ENCODE measurements at places on chromosomes 3 and 15.
A peak's percentile ranks its signal among the peaks of the same experiment; 100 is the strongest.

DNA sequence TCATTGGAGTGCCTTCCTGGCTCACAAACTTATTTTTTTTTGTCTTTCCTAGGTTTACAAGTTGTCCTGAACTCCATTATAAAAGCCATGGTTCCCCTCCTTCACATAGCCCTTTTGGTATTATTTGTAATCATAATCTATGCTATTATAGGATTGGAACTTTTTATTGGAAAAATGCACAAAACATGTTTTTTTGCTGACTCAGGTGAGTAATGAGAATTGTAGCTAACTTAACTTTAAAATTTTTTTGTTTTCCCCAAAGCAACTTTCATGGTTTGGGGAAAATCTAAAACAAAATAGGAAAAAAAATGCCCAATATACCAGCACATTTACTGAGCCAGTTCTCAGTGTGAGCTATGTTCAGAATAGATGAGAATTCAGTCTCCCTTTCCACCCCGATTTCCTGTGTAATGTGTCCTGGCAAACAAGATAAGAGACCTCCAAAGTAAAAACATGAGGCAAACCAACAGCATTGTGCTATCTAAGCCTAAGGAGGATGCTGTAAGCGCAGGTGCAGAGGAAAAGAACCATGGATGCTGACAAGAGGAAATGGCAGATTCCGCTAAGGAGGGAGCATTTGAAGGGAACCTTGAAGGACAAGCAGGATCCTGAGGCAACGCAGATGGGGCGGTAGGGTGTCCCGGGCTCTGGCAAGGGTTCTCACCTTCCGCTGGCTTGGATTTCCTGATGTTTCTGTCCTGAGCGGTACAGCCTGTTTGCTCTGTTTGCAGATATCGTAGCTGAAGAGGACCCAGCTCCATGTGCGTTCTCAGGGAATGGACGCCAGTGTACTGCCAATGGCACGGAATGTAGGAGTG lies 171.4 kb downstream of the CACNA1D start:
- no peak for DNase-seq

DNA sequence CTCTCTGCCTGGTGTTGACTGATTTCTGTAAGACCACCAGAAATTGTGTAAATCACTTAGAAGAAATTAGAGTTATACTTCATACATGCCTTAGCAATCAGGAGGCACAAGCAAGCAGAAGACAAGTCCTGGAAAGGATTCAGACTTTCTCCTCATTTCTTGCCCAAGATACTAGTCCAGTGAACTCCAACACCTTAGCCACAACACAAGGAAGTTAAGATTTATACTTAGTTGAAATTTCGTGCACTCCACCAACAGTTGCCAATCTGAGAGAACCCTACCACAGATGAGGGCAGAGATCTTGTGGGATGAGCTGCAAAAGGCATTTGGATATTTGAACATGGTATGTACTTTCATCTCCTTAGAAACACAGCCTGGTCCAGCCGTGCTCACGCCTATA lies 2.3 kb downstream of the P3H2 start:
- no peak for DNase-seq

DNA sequence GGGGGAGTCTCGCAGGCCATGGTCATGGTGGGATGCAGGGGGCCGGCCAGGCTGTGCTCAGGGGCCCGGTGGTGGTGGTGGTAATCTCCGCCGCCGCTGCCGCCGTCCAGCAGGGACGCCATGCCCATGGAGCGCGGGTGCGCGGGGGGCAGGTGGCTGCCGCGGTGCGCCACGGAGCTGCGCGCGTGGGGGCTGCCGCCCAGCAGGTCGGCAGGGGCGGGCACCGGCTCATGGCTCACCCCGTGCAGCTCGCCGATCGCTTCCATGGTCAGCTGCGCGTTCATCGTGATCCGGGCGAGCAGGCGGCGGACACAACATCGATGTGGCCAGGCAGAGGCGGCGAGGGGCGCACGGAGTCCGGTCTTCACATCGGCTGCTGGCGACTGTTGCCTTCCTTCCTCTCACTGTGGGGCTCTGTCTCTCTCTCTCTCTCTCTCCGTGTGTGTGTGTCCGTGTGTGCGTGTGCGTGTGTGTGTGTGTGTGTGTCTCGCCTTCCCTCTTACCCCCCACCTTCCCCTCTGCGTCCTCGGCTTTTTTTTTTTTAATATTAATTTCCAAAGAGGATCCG lies 451 bp downstream of the ONECUT1 start:
- peak; percentile 14 for DNase-seq

DNA sequence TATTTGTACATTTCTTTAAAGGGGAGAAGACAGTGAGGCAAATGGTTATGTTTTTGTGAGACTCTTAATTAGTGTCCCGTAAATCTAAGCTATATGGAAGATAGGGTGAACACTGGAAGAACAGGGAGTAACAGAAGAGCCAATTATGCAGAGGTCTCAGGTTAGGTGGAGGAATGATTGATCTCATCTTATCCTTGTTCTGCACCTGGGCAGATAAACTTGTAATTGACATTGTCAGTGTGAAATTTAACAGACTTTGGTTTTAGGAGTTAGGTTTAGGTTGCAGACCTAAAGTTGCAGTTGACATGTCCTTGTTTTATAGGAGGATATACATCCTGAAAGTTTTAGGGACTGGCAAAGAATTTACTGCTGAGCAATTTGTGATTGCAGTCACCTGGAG lies 3.1 kb upstream of the TWF2 start:
- DNase-seq = no peak

GRCh38 chr15:82643992-82644391 lies 3.2 kb downstream of the CPEB1 start:
- no peak for DNase-seq

DNA sequence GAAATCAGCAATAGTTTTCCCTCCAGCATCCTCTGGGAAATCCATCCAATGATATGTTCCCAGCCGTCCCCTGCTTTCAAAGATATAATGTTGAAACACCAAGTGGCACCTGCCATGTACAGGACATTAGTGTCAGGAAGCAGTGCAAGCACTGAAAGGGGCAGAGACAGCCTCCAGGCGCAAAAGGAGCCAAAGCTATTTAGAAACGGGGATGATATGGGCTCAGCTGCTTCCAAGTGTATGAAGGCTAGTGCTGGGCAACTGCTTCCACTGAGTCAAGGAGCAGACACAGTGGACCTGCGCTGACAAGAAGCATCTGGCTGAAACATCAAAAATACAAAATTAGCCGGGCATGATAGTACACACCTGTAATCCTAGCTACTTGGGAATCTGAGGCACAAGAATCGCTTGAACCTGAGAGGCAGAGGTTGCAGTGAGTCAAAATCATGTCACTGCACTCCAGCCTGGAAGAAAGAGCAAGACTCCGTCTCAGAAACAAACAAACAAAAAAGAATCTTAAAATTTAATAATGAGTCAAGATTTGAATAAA lies 119.7 kb downstream of the AQP9 start:
- DNase-seq = peak; percentile 68

DNA sequence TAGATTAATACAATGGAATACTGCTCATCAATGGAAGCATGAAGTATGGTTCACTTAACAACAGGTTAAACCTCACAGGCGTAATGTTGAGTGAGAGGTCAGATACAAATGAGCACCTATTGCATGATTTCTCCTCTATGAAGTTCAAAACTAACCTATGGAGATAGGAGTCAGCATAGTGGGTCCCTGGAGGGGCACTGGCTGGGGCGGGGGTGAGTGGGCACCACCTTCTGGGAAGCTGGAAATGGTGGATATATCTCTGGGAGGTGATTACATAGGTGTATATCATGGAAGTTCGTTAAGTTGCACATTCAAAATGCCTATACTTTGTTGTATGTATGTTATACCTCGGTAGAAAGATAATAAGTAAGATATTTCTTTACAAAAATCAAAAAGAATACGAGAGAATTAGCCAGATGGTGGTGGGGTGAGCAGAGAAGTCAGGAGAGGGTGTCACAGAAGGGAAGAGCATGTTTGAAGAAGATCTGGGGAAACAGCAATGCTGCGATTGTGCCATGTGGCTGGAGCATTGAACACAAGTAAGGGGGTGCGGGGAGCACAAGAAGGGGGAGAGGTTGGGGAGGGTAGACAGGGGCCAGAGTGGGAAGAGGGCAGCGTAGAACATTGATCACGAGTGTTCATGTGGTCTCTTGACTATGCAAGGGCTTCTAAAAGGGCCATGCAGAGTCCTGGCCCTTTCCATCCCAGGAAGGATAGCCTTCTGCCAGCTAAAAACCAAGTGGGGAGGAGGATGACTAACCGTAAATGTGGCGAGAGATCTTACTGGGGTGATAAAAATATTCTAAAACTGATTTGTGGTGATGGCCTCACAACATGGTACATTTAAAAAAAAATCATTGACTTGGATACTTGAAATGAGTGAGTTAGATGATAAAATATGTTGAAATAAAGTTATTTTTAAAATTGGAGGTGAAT lies 30.2 kb downstream of the ITGA11 start:
- DNase-seq = no peak

DNA sequence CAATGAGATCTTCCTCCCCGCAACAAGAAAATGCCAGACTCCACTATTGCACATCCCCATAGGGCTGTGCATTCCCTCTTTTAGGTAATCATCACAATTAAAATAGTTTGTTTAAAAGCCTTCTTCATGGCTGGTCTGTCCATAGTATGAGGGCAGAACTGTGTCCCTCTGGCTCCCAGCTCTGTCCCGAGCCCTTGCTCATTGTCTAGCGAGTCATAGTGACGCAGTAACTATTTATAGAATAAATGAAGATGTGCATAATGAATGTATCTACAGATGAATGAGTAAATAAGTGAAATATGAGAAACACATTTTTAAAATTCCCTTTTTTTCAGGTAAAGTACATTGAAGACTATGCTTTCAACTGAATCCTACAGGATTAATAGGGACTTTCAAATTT lies 128.4 kb upstream of the TMC3 start:
- no peak for DNase-seq

- DNase-seq = peak; percentile 6
These were observed at the start of gene IGSF10 for GRCh38 chr3:151460774-151461450. Gene IGSF10, minus strand, starts transcription at chr3:151461061. Its CDS starts 2,352 bp downstream, at chr3:151458709.

DNA sequence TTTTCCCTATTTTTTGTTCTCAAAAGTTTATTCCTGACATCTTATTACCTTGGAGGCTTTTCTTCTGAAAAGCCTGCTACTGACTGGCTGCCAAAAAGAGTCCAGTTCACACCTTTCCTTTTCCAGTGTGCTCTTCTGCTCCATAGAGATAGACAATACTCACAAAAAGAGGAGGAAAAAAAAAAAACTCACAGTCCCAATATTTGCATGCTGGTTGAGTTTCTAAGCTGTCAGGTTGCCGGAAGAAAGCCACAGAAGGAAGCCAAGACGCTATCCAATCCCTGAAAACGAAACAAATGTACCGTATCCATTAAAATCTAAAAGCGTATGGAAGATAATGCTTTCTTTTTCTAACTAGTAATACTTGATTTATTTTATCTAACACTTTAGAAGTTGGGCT lies 299.5 kb downstream of the CADM2 start:
- no peak for DNase-seq

GRCh38 chr3:63467392-63467791 lies 185.1 kb upstream of the SNTN start:
- DNase-seq = peak; percentile 2

DNA sequence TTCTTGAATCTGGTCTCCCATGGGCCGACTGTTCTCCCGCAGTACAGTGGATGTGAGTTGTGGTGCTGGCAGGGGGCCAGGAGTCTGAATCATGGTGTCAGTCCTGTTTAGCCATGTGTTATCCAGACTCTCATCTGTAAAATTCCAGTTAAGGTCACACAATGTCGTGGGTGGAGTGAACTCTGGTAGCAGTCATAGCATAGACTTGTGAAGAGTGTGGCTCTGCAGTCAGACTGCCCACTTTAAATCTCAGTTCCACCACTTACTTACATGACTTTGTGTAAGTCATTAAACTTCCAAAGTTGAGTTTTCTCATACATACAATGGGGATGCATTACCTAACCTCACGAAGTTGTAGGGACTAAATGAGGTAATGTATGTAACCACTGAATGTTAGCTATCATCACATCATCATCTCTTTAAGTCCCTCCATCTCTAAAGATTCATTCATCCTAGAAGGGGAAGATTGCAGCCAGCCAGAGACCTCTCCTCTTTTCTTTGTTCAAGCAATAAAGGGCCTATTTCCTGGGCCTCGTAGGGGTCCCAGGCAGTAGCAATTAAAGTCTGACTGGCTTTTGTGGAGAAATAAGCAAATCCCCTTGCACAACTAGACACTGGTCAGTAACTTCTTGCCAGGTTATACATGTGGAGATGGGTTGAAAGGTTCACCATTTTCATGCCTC lies 93.9 kb downstream of the PCCB start:
- DNase-seq = peak; percentile 35

GRCh38 chr15:52102463-52102862 lies 10.1 kb downstream of the BCL2L10 start:
- no peak for DNase-seq

GRCh38 chr3:172268868-172269267 lies 179.4 kb downstream of the GHSR start:
- no peak for DNase-seq

- DNase-seq = no peak
These were observed 72.4 kb downstream of the TBL1XR1 start for GRCh38 chr3:177124882-177125281.

- no peak for DNase-seq
These were observed 272.3 kb upstream of the NECTIN3 start for GRCh38 chr3:110799271-110799670.

DNA sequence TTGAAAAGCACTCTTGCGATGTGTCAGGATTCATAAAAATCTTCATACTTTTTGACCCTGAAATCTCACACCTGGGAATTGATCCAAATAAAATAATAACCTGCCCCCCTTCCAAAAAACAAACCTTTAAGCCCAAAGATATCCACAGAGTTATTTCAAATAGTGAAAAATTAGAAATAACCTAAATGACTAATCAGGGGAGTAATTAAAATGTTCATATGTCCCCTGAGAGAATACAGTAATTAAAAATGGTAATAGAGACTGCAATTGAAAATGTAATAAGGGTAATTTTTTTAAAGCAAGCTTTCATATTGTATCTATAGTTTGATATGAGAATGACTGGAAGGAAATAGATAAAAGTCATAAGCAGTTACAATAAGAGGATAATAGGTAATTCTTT lies 68.0 kb downstream of the CALML4 start:
- DNase-seq = no peak

DNA sequence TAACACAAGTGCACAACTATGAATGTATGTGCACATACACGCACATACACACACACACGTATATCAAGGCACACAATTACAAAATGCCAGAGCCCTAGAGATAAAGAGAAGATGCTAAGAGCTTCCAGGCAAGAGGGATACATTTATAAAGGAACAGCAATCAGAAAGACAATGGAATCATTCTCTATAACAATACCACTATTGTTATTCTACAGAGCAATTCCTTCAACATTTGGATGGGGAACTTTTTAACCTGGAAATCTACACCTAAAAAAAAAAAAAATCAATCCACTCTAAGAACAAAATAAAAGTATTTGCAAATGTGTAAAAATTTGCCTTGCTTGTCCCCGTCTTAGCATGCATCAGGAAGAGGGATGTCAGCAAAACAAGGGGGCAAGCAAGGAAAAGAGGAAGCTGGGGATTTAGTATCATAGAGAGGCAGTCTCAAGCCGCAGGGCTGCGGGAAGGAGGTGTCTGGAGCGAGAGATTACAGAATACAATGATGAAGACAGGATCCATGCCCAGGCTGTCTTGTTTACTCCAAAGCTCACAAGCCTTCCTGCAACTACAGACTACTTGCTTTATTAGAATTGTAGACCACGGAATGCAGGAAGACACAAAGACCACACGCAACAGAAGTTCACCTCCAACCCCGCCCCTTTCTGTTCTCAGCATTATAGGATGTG lies 220.2 kb downstream of the NTRK3 start:
- no peak for DNase-seq

Data from NCI-H345 (cell line).